ENCODE measurements at places on chromosomes 1 and 21.

DNA sequence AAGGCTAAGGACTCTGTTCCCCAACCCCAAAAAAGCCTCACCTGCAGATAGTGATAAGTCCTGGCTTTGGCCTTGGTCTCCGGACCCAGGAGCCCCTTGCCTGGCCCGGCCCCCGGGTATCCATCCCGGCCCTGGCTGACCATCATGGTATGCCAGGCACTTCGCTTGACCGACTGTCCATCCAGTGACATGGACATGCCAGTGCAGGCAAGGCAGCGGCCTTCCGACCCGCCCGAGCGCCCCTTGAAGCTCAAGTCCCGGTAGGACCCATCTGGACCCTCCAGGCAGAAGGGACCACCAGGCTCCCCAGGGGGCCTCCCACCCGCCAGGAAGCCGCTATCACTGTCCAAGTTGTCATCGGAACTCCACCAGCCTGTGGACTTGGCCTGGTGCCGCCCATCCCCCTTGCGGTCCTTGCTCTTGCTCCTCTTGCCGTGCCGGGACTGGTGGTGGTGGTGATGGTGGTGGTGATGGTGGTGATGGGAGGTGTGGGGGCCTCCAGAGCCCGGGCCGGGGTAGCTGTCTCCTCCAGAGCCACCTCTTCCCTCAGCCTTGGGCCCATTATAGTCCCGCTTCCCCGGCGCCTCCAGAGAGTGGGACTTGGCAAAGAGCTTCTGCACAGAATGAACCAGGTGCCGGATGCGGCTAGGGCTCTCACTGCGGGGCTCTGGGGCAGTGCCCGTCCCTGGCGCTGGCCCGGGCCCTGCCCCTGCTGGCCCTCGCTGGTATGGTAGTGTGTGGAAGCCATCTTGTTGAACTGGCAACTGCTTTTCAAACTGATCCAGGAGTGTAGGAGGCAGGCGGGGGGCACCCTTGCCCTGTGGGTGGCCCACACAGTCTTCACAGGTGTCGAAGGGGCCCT is 25.0 kb downstream of the DLGAP3 start:
- no peak for DNase-seq

- DNase-seq: no peak
Measured at GRCh38 chr1:164719676-164720439, 160.9 kb downstream of the PBX1 start.

DNA sequence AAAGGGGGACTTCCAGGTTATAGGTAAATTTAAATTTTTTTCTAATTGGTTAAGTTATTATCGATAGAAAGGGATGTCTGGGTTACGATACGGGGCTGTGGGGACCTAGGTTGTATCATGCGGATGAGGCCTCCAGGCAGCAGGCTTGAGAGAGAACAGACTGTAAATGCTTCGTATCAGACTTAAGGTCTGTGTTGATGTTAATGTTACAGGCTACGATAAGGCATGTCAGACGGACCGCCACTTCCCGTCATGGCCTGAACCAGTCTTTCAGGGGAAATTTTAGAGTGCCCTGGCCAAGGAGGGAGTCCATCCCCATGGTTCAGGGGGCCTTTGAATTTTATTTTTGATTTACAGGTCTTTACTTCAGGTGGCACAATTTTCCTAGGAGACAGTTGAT is 16.7 kb downstream of the ABCG1 start:
- no peak for DNase-seq

DNA sequence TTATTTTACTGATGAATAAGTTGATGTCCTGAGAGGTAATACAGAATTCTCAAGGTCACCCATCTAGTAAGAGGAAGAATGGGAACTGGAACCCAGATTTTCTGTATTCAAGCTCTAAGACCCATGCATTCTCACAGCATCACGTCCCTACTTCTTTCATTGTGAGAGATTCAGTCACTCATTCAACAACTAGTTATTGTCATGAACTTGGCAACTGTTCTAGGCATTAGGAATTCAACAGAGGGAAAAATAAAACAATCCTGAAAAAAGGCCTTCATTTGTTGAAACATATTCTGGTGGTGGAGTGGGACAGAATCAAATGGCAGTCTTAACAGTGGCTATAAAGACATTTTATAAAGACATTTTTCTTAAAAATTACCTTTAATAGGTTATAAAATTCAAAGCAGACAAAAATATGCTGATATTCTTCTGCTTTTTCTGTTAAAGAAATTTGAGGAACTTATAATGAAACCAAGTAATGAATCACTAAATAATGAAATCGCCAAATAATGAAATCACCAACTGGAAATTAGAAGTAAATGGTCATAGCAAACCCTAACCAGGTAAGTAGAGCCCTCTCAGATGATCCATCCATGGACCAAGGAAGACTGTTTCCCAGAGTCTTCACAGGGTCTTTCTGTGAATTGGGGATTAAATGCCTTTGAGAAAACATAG is 136.5 kb upstream of the DPYD start:
- no peak for DNase-seq

DNA sequence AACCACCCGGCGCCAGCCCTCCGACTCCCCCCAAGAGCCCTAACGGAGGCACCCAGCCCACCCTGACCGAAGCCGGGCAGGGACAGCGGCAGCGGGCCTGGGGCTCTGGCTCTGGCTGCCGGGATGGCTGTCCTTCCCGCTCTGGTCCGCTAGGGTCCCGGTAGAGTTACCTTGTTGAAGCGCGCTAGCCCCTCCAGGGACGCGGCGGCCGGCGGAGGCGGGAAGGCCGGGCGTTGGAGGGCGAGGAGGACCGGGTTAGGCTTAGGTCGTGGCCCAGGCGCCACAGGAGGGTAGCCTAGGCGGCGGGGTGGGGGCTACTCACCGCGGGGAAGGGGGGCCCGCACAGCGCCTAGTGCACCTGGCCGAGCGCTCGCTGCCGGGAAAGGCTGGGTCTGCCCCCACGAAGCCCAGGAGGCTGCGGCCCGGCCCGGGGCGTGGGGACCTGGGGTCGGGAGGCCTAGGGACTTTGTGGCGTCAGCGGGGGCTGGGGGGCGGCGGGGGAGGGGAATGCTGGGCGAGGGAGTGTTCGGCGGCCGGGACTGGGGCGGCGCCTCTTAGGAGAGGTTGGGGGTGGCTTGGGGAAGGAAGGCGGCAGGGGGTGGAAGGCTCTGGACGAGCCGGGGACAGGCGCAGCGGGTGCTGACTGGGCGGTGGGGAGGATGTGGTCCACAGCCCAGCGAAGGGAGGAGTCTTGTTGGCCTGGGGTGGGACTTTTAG is at the start of gene TRIM17:
Gene TRIM17, minus strand, starts transcription at position 645 of the 717 bp plus-strand sequence. CDS start 1,789 bp downstream, outside the sequence.
- DNase-seq: no peak

DNA sequence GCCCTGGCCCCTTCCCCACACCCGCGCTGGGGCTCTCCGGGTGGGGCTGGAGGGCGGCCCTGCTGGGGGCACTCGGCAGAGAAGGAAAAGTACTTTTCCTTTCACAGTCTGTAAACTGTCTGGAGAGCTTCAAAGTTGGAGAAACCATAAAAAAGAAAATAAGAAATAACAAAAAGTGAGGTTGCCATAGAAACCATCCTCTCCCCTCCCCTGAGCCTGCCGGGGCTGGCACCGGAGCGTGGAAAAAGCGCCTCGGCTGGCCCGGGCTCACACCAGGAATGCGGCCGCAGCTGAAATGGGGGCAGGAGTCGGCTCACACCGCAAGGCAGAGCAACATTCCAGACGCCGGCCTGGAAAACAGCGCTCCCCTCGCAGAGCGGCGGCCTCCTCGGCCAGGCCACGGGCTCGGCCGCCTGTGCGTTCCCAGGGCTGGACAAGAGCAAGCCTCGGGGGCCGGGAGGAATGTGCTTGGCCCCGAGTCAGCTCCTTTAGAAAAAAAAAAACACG is 69.2 kb downstream of the MORN1 start:
- DNase-seq: no peak

DNA sequence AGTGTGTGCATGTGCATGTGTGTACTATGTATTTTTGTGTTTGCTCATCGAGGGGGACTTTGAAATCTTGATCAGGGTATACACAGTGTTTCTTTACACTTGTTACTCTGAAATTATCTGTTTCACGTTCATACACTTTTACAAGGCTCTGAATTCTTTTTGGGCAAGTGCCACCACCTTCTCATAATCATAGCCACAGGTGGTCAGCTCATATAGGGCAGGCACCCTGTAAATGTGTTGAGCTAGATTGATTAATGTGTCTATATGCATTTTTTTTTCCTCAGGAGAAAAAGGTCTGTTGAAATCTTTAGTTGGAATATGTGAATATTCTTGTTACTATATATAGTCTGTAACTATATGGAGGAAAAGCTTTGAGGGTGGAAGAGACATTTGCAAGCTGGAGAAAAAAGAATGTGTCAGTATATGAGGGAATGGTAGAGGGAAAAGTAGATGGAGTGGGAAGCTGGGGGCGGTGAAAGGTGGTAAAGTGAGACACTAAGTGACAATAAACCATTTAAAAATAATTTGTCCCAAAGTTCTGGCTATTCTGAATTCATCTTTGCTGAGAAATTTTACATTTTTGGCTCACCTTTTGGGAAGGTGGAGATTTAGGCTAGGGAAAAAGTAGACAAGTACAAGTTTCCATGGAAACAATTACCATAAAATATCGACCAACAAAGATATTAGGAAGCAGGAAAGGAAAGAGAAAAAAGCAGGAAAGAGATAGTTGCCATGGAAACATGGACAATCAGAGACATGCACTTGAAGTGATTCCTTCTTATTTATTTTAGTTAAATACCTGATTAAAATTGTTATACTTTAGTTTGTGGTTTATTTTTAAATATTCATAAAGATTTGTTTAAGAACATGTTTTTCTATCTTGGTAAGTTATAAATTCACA is 277.5 kb downstream of the PDE4B start:
- no peak for DNase-seq

DNA sequence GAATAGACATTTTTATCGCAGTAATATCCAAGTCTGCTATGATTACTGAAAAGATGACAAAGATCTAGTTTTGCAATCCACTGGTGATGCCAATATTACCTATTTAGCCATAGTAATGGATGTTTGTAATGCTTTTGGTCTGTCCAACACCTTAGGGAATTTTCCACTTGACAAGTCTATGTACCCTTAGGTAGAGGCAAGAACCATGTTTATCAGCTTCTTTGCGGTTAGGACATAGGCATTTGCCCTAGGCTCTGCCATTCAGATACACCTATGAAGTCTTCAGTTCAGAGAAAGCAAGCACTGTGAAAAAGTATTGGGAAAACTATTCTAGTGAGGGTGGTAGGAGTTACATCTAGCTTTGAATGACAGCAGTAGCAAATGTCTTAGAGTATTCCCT is 40.2 kb upstream of the SLC35D1 start:
- DNase-seq: no peak

GRCh38 chr1:1069056-1069710 is 4.9 kb downstream of the RNF223 start:
- DNase-seq: no peak

DNA sequence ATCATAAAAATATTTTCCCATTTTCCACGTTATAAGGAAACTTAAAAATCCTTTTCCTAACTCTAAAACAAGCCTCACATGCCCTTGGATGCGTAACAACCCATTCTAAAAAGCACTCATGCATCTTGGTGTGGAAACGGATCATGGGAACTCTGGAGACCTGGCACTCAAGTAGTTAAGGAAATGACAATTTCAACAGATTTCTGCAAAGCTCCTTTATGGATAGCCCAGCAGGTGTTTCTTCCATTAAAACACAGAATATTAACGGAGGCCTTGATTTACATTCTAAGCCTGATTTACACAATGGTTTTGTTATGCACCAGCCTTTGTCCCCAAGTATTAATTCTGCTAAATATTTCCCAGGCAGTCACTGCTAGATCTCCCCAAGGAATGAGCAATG is 12.9 kb downstream of the PARS2 start:
- no peak for DNase-seq

GRCh38 chr1:231376875-231377549 is 38.9 kb downstream of the SPRTN start:
- no peak for DNase-seq

DNA sequence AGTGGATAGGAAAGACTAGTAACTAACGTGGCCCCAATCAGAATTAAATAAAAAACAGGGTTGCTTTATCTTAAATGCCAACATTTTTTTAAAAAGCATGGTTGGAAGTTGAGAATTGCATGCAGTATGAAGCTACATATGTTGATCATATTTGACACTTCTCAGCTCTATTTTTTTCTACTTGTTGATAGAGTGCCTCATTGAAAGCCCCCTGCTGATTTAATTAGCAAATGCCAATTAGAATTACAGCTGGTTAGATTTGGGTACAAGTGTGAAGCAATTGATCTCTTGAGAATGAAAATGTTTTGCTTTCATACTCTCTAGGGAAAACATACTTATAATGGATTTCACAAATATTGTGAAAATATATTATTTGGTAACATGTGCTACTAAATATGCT is 40.5 kb downstream of the CHD1L start:
- no peak for DNase-seq

DNA sequence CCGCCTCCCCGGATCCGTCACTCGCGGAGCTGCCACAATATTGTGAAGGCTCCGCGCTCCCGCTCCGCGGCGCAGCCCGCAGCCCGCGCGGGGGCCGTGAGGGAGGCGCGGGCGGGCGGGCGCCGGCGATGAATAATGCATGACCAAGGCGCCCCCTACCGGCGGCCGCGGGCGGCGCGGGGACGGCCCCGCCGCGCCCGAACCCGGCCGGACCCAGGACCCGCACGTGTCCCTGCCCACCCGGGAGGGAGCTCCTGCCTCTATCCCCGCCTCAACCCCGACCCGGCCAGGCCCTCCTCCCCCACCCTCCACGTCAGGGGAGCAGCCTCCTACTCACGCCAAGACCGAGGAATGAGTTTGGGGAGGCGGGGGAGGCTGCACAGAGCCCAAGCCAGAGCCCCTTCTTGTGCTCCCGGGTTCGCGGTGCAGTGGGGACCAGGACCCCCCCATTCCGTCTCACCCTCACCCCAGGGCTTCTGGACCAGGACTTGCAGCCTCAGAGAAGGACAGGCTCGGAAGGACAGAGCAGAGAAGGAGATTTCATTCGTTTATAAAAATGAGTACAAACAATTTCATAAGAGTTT is 70.8 kb upstream of the CASZ1 start:
- no peak for DNase-seq

- no peak for DNase-seq
Measured at GRCh38 chr1:227889863-227890405, 57.8 kb downstream of the WNT9A start.

GRCh38 chr1:81484284-81484683 is 316.4 kb upstream of the ADGRL2 start:
- no peak for DNase-seq

DNA sequence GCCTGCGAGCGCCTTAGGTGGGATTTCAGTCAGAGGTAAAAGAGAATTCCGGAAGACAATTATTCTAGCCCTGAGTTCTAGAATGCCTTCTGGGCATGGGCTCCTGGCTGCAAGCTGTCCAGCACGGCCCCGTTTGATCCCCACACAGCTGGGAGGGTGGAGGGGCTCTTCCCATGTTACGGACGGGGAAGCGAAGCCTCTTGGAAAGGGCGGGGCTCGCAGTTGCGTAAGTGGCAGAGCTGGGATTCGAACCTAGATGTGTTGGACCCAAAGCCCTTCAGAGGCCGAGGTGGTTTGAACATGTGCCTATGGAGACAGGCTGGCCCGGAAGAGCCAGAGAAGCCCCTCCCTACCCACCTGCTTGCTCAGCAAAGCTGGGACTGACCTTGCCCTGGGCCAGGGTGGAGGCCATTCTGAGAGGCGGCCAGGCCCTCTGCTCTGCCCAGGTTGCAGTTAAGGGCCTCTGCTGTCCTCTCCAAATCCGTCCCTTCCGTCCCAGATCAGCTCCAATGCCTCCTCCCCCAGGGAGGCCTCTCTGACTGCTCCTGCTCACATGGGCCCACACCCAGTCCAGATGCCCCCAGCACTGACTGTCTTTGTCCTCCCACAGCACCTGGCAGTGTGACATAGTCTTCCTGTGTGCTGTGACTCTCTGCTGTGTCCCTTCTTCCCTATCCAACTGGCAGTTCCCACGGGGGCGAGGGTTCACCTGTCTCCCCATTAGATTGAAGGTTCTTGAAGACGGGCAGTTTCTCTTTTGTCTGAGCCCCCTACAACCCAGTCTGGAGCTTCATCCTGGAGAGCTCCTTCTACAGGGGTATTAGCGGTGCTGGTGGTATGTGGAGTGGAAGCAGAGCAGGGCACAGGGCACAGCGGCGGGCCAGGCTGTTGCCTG is 1.2 kb upstream of the HSPB7 start:
- no peak for DNase-seq
